Fibroblast of skin of scalp (primary cell): ENCODE measurements at places on chromosomes 2 and 18.
A peak's percentile ranks its signal among the peaks of the same experiment; 100 is the strongest.

DNA sequence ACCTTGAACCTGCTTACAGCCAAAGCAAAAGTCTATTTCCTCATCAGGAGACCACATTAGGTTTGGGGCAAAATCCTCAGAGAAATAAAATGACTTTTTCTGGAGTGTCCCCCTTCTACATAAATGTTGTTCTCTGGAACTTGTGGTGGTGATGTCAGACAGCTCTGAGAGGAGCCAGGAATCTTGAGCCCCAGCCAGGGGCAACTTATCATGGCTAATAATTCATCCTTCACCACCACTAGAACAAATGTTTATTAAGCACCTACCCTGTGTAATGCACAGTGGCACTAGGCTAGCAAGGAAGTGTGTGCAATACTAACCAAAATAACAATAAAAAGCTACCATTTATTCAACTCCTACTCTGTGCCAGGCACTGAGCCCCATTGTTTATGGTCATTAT lies 9.0 kb upstream of the BMP10 start:
- DNase-seq, result no peak

DNA sequence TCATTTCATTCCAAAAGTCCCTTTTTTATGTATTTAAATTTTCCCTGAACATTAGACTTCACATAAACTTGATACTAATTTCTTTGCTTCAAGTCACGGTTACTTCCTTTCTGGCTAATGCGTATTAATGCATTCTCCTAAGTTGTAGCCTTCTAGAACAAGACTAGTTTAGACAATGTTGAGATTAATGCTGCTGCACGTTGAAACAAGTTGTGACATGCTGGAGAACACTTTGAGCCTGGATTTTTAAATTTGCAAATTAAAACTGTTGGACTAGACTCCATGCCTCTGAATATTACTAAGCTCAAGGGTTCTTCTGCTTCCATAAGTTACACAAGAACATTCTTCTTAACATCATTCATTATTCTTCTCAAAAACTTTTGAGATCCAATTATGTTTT lies 29.1 kb downstream of the ID2 start:
- DNase-seq, result no peak

GRCh38 chr18:76188097-76188496 lies 306.9 kb downstream of the ZNF516 start:
- no peak for DNase-seq

DNA sequence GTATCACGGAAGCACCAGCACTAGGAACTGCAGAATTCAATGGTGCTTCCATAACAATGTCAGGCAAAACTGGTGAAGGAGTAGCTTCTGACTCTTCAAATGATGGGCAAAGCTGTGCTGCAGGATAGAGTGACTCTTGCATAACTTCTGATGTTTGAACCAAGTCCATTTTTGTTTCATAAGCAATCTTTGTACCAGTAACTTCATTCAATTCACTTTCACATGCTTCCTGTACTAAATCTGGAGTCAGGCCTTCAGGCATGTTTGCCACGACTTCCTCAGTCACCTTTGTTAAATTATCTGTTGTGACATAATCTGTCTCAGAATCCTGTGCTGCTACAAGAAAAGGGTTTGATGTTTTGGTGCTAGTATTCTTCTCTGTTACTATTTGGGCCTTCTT lies 24.0 kb downstream of the RTN4 start:
- DNase-seq, result peak; percentile 21

GRCh38 chr2:51158251-51158650 lies 126.3 kb upstream of the NRXN1 start:
- DNase-seq, result no peak

DNA sequence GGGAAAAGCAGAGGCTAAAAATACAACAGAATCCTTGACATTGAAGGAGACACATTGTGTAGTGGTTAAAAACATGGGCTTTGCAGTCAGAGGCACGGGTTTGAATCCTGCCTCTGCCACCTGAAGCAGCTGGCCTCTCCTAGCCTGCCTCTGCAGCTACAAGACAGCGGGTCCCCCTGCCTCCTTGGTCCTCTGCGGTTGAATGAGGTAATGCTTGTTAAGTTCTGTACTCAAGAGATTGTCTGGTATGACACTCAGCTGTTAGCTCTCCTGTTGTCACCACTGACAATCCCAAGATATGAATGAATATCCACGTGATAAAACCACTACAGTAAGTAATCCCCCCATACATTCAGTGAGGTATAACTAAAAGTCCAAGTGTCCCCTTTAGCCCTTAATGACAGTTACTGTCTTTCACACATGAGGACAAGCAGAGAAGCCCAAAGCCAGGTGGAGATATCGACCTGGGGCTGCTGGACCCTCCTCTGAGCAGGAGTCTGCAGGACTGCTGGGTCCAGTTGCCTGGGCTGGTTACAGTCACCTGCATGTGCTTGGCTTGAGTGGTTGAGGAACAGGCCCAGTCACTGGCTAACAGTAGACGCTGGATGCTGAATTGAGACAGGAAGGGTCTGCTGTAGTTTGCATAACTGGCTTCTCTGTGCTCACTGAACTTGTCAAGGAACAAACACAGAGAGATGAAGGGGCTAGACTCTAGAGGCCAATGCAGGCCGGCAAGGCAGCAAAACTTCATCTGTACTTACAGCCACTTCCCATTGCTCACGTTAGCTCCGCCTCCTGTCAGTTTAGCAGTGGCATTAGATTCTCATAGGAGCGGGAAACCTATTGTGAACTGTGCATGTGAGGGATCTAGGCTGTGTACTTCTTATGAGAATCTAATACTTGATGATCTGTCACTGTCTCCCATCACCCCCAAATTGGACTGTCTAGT lies 85.5 kb downstream of the TGFA start:
- no peak for DNase-seq

GRCh38 chr2:150938527-150938926 lies 323.1 kb downstream of the RBM43 start:
- DNase-seq, result peak; percentile 39

GRCh38 chr18:9594823-9595596 lies 19.3 kb downstream of the PPP4R1 start:
- DNase-seq, result no peak

GRCh38 chr2:172967036-172967982 lies 108.3 kb upstream of the MAP3K20 start:
- DNase-seq, result no peak

- DNase-seq, result no peak
Measured at GRCh38 chr2:120902592-120902991, 166.9 kb downstream of the GLI2 start.

GRCh38 chr2:106956879-106957278 lies 70.9 kb upstream of the ST6GAL2 start:
- DNase-seq, result peak; percentile 99

GRCh38 chr2:239979243-239980023 lies 45.7 kb downstream of the NDUFA10 start:
- peak; percentile 33 for DNase-seq

DNA sequence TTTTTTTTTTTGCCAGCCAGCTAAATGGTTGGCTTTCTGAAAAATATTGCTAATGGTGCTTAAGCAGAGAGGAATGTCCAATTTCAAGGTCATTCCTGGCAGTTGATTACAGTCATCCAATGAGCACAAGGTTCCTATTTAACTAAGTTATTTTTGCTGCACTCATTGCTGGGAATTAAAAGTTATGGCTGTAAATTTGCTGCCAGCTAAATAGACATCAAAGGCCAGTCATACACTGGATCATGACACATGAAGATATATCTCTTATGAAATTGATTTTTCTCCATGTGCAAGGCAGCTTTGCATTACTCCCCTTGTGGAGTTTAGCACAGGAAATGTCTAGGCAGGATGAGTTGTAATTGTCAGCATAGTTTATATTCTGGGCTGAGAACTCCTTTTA lies 1898.4 kb upstream of the CELF4 start:
- DNase-seq, result no peak

GRCh38 chr2:31335921-31336585 lies 78.5 kb downstream of the XDH start:
- DNase-seq, result peak; percentile 89

DNA sequence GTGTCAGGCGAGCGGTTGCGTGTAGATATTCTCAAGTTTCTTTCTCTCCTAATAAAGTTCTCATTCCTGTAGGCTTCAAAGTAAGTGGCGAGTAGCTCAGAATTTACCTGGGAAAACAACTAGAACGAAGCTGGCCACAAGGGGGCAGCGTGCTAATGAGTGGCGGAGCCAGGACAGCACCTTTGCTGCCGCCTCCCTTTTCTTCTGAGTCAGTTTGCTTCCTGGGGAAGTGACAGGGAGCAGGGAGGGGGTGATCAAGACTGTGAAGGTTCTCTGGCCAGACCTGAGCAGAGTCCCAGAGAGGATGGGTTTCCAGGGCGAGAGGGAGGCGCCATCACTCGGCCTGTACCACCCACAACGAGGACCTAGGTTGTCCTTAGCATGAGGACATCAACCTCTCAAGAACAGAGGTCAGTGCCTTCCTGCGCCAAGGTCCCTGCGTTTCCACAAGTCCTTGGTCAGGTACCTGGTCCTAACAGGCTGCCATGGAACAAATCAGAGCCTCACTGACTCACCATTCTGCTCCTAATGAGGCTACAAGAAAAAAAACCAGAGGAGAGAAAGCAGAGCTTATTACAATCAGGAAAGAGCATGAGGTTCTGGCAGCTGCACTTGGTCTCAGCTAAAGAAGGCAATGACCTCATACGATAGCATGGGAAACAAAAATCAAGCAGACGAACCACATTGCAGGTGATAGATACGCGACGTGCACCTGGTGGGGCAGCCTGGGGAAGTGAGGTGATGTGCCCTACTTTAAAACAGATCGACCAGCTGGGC lies 98.7 kb downstream of the PLB1 start:
- DNase-seq, result peak; percentile 71

DNA sequence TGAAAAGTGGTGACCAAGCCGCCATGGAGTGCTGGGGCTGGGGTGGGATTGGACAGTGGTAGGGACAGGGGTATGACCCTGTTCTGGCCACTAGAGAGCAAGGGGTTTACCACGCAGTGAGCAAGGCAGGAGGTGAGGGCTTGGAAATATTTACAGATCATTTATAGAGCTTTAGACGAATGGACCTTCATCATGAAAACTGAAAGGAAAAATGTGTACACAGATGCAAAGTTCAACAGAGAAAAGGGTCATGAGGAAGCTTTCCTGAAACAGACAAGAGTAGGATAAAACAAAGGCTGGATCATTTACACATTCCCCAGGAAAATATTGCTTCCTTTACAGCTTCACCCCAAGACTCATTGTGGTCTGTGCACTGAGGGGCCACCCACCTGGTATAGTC lies 130.5 kb upstream of the SMAD2 start:
- DNase-seq, result no peak

GRCh38 chr2:200735061-200735460 lies 76.6 kb upstream of the BZW1 start:
- DNase-seq, result peak; percentile 43

- DNase-seq, result no peak
Measured at GRCh38 chr2:204042401-204042800, 105.8 kb downstream of the ICOS start.

GRCh38 chr2:170503971-170504809 lies 210.9 kb upstream of the SP5 start:
- no peak for DNase-seq
